ENCODE measurements at places on chromosomes 6 and 20. TPM values are rescaled to one million over a fixed set of nuclear protein-coding genes. Genes with fewer than 3 reads are reported as not detected.

SLC4A11 gene
- total RNA-seq, result 56.3 TPM

SLC26A8 gene
- total RNA-seq, result 0.18 TPM

GRCh38 chr20:17043323-17043722 lies 183.5 kb upstream of the PCSK2 start:
- DNase-seq, result no peak

DNA sequence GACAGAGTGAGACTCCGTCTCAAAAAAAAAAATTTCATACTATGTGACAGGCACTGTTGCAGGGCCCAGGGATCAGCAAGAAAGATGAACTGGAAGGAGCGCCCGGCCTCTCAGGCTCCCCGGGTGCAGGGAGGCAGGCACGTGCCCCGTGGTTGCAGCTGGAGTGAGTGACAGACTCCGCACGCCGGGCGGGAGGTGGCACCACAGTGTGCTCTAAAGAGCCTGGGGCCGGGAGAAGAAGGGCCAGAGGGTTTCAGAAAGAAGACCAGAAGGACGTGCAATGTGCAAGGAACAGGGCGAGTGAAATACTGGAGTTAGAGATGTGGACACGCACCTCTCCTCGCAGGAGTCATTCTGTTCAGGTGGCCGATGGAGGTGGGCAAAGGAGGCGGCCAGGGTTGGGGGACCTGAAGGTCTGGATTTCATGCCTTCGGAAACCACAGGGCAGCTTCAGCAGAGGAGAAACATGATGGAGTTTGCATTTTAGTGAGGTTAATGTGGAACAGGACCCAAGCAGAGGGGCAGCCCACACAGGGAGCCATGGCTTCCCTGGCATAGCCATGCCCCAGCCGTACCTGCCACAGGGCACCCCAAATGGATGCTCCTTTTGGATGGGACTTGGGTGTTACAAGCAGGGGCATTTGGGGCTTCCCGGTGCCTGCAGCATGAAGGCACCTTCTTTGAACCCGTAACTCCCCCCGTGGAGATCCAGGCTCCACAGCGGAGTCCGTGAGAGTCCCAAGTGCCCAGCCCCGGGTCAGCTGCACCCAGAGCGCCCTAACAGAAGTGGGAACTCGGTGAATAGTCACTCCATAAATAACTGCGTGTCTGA lies 226.2 kb downstream of the ERMARD start:
- DNase-seq, result no peak

DNA sequence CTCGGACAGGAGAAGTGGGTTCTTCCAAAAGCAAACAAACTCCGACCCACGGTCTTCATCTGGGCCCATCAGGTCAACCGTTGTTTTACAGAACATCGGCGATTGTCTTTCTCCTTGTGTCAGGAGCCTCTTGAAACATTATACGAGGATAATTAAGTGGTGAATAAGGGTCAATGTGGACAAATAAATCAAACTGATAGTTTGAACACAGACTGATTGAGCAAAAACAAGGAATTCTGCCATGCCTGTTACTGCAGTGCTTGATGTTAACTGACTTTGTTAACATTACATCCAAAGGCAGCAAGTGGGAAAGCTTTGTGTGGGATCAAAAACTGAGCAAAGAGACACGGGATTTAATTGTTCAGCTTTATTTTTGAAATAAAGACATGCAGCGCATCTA lies 101.1 kb upstream of the IFNGR1 start:
- no peak for DNase-seq

WFDC2 gene
- total RNA-seq, result 244 TPM

DNA sequence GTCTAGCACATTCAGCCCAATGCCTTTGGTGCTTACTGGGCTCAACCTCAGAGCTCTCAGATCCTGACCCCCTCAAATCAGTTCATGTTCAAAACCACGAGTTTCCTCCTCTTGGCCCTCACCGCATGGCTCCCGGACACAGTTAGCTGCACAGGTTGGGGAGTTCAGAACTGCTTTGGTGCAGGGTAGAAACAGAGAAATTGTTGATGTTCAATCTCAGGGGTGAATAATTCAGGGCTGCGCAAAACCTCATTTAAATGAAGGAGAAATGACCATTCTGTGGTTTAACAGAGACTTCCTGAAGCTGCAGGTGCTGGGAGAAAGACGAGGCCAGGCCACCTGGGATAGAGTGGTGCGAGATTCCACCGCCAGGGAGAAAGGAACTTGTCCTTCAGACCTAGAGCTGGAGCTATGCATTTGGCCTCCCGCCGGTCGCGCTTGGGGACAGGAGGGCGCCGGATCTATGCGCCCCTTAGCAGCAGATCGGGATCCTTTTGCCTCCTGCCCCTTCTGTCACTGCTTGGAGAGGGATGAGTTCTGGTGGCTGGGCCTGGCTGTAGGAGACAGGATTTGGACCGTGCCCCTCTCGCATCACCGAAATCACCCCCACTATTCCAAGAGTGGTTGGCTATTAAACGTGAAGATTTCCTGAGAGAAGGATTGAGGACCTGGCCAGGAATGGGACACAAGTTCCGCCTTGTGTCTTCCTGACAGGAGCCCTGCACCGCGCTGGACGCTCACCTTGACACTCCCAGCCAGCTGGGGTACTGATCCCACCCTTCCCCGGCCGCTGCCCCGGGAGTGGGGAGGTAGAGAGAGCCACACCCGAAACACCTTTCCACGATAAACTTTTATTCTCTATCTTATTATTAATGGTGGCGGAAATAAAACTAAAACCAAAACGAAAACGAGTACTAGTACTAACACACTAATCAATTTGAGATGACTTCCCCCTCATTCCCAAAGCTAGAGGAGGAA lies 767 bp upstream of the PAX1 start:
- no peak for DNase-seq

GRCh38 chr6:149459761-149460160 lies 25.1 kb downstream of the ZC3H12D start:
- DNase-seq, result no peak

DNA sequence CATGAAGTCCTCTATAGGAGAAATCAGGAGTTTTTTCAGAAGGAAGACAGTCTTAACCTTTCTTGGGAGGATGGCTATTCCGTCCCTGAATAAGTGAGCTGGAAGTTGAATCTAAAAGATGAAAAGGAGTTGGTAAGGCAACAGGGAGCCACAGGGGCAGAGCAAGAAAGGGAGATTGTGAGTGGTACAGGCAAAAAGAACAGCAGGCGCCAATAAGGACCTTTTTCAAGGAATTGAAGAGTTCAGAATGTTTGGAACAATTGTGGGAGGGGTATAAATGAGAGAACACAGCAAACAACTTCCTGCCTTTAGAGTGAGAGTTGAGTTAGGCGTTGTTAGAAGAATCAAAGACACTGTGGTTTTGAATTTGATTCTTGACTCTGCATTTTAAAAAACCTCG lies 1003.7 kb downstream of the EPHA7 start:
- no peak for DNase-seq

FNDC11 gene
- 1.6 TPM for total RNA-seq

- no peak for DNase-seq
Measured at GRCh38 chr6:14758421-14759081, 487.3 kb upstream of the JARID2 start.

DZANK1 gene
- total RNA-seq, result 7.1 TPM

DNA sequence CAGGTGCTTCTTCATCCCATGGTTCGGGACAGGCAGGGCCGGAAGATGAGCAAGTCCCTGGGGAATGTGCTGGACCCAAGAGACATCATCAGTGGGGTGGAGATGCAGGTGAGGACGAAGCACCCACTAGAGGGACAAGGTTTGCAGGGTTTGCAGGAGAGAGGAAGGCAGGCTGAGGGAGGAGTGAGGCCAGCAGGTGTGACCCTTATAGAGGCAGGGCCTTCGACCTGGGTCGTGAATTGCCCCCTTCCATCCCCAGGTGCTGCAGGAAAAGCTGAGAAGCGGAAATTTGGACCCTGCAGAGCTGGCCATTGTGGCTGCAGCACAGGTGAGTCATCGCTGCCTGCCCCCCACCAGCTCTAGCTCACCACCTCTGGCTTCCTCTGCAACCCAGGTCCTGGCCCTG lies 8.4 kb downstream of the VARS2 start:
- no peak for DNase-seq

DNA sequence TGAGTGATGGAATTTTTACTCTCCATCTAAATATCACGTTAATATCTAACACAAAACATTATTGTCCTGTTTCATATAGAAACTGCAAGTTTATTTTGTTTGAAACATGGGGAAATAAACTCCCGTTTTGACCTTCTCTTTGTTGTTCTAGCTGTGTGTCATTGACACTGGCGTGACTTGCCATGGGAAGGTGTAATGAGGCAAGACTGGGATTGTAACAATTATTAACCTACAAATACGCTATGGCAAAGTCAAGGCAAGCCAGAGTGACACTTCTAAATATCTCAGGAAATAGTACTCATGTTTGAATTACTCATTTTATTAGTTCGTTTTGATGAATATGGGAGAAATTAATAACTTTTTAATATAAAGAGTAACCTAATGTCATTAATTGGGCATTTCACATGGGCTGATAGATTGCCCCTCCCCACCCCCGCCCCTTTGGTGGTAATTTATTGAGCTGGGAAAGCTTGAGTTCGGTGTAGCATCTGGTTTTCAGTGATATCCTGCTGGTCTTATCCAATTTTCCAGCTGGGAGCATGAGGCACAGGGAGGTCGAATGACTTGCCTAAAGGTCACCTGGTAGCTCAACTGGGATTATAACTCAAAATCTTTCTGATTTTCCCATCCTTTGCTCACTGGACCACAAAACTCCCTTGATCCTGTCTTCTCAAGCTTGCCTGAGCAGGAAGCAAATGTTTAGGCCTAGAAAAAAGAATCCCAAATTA lies 380.6 kb upstream of the JAG1 start:
- DNase-seq, result no peak

DNA sequence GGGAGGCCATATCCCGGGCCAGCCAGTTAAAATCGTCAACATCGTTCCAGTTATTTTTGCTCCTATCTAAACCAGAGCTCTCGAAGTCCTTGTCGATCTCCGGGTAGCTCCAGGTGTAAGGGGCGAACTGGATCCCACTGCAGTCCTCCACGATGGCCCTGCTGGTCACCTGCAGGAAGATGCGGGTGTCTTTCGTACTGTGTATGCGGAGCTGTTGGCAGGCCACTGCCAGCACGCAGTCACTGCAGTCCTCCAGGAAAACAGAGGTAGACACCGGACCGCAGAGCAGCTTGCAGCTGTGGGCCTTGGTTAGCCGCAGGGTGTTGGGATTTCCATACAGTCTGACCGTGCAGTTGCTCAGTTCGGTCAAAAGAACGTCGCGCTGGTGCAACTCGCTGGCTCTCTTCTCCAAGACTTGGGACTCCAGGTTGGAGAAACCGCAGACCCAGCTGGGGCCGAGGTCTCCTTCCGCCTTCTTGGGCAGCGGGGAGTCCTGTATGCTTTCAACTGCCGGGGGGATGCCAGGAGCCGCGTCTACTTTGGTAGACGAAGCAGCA lies 742 bp downstream of the TBCC start:
- peak; percentile 57 for DNase-seq

DNA sequence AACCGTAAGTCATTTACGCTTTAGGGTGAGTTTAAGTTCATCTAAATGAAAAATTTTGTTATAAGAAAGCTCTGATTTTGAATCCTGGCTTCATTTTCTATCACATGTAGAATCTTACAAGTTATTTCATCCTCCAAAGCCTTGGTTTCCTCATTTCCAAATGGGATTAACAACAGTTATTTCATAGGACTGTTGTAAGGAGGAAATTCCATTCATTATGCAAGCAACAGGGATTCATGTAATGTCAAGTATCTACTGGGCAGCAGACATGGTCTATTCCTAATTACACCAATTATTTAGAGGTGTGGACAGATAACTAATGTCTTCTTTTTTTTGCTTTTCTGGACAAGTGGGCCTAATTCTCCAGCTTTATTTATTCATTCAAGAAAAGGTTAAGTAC lies 154.0 kb downstream of the PDSS2 start:
- DNase-seq, result no peak

TJAP1 gene
- 36.5 TPM for total RNA-seq

DNA sequence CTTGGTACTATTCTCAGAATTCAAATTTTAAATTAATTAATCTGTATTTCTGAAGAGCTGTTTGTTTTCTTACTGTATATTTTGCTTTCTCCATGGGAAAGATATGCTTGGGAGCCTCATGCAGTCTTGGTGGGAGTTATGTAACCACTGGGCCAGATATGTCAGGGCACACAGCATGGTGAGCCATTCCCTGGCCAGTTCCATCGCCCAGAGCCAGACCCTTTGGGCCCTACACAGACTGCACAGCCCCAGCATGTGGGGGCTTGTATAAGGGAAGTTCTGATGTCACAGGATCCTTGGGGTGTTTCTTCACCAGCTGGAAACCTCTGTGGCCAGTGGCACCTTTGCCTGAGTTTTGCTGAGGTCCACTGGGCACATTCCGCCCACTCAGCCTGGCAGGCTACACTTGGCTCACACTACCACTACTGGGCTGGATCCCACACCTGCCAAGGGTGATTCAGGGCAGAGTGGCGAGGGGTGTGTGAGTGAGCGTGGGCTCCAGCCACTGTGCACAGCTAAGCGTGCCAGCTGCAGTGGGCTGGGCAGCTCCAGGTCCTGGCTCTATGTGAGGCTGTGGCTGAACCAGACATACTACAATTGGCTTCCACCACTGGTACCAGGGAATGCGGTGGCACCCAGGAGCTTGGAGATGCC lies 293.5 kb downstream of the ARHGAP18 start:
- DNase-seq, result no peak

DNA sequence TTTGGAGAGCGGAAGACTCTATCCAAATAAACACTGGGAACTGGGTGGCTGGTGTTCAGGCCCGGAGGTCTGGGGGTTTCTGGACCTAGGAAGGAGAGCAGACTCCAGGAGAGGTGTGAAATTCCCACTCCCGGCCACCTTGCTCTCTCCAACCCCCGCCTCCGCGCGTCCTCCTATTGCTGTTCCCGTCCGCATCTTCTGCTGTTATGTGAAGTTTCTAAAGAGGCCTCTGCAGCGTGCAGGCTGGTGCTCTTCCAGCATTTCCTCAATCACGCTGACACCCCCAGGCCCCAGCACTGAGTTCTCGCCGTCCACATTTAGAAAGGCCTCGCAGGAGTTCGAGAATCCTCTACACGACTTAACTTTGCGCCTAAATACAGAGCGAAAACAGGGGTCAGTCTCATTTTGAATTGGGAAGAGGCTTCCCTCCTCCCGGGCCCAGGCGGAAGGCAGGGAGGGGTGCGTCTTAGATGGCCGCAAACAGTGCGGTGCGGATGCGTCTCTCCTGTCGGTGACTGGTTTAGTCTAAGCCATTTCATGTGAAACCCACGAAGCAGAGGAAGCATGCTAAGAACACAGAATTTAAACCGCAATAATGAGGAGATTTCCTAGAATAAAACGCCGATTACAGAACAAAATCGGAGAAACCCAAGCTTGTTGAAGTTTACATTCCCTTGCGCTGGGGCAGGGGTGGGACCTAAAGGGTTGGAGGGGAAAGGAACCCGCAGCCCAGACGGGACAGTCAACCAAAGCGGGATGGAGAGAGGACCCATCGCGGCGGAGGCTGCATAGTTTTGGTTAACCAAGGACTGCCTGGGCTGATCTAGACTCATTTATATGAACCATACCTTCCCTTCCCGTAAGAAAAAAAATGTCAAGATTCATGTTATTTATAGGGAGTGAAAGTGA lies 4.0 kb upstream of the FOXF2 start:
- no peak for DNase-seq

DNA sequence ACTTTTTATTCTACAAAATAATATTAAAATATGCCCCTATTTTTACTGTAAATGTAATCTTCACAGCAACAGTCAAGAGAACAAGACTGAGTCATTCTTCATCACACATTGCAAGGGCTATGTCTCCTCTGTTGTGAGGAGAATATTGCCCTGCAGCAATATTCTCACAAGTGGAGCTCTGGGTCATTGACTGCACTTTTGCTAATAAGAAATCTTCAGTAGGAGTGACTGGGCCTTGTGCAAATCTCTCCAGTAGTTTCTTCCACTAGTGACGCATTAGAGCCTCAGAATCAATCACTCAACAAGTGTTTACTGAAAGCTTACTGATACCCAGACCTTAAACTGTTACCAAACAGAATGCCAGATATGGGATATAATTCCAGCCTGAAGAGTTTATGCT lies 49.1 kb downstream of the LAMA2 start:
- no peak for DNase-seq

Measured in ureter (tissue), 1 donor.